ENCODE measurements at places on chromosomes 5 and 9.

- no peak for DNase-seq
Measured at GRCh38 chr5:173741729-173742431, 125.4 kb upstream of the BOD1 start.

DNA sequence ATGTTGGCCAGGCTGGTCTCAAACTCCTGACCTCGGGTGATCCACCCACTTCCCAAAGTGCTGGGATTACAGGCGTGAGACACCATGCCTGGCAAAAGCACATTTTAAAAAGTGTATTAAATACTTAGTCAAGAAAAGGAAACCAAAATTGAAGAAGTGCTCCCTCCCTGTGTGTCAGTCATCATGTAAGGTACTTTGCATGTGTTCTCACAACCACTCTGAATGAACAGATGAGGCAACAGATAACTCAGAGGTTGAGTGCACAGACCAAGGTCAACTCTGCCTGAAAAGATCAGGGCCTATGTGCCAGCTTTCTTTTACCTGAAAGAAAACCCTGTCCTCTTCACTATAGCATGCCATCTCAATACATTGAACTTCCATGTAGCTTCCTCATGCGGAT is 289.7 kb downstream of the MRPS30 start:
- no peak for DNase-seq

GRCh38 chr5:78056901-78057514 is 237.5 kb downstream of the AP3B1 start:
- no peak for DNase-seq

- peak; percentile 42 for DNase-seq
Measured at GRCh38 chr5:127875235-127876021, 172.2 kb downstream of the CCDC192 start.

- DNase-seq: no peak
Measured at GRCh38 chr5:22242532-22242931, 610.6 kb downstream of the CDH12 start.

GRCh38 chr9:124000161-124000783 is 11.3 kb upstream of the LHX2 start:
- no peak for DNase-seq

DNA sequence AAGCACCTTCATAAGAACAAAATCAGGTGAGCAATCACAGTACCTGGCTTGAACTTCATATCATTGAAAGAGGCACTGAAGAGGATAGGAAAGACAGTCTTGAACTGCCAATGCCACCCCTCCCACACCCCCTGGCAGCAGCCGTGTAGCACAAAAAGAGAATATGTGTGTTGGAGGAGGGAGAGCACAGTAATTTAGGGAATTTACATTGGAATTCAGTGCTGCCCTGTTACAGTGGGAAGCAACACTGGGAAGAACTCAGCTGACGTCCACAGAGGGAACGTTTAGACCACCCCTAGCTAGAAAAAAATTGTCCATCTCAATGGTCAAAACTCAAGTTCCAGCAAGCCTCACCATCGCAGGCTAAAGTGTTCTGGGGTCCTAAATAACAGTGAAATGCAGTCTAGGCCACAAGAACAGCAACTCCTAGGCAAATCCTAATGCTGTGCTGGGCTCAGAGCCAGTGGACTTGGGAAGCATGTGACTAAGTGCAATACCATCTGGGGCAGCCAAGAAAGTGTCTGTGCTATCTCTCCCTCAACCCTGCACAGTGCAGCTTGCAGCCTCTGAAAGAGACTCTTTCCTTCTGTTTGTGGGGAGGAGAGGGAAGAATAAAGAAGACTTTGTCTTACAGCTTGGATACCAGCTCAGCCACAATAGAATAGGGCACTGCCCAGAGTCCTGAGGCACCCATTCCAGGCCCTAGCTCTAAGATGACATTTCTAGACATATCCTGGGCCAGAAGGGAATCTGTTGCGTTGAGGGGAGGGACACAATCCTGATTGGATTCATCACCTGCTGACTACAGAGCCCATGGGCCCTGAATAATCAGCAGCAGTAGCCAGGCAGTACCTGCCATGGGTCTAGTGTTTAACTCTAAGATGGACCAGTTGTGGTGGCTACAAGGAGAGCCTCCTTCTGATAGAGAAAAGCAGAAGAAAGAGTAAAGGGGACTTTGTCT is 62.1 kb upstream of the VLDLR start:
- DNase-seq: peak; percentile 64

GRCh38 chr5:171872666-171873065 is 87.0 kb downstream of the SMIM23 start:
- no peak for DNase-seq

- no peak for DNase-seq
Measured at GRCh38 chr5:32805971-32806638, 95.0 kb downstream of the NPR3 start.

DNA sequence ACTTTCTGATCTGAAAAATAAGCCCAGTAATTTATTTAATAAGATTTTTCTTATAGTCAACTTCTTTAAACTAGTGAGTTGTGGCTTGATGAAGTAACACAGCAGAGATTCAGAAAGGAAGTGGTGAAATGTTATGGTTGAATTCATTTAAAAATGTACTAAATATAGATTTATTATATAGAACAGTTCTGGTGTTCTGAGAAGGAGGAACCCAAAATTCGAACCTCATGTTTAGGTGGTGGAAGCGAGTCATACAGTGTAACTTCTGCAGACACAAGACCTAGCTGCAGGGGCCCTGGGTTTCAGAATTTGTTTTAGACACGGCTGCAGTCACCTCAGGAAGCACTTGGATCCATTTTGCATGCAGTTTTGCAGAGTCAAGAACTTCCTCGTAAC is 188.2 kb downstream of the TRIO start:
- DNase-seq: no peak

GRCh38 chr5:2658881-2659470 is 92.5 kb downstream of the IRX2 start:
- no peak for DNase-seq

GRCh38 chr9:134358026-134358661 is 31.9 kb downstream of the RXRA start:
- no peak for DNase-seq

DNA sequence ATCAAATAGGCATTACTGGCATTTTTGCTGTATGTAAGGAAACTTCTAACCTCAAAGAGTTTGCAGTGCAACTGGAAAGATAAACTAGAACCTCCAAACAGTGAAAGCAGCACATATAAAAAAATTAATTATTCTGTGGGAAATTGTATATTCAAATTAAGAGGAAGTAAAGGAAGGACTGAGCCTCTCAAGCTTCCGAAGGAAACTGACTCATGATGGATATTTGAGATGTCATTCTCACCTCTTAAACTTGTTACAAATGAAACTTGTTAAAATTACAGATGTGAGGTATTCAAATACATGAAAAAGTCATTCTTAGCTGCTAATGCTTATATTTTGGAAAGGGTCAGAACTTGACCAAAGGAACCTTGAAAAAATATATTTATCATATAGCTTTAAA is 538.7 kb downstream of the PDE4D start:
- no peak for DNase-seq

GRCh38 chr9:136119061-136119882 is 597 bp upstream of the TMEM250 start:
- DNase-seq: no peak

- DNase-seq: no peak
Measured at GRCh38 chr5:11494340-11494739, 409.9 kb downstream of the CTNND2 start.

DNA sequence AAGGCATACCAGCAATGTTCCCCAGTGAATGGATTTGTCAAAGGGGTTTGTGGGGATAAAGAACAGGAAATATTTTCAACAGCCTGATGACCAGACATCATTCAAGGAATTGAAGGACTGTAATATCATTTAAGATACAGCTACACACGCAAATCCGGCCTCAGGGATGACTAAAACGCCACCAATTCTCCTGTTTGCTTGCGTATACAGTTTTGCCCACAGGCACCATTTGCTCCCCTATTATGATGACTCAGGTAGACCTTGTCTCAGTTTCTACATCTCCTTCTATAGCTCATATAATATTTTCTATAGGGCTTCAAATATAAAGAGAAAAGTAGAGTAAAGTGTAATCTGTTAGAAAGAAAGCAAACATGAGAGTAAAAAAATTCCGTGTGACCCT is 29.7 kb upstream of the ITGA1 start:
- DNase-seq: no peak

GRCh38 chr5:90381213-90381929 is 28.2 kb downstream of the CETN3 start:
- DNase-seq: no peak

GRCh38 chr5:175035882-175036533 is 311.6 kb downstream of the MSX2 start:
- no peak for DNase-seq

DNA sequence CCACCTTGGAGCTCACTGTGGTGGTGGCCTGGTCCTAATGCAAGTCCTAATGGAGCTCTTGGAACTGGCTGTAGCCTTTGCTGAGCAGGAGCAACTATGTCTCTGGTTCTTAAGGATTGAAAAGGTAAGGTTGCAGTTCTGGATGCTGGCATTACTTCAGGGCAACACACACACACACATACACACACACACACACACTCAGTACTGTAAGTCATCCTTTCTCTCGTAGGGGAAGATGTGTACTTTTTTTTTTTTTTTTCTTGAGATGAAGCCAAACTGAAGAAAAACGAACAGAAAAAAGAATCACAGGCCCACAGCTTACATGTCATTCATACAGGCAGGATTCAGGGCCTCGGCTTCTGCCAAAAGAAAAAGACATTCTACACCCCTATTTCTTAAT is 81.1 kb upstream of the RPS23 start:
- no peak for DNase-seq

DNA sequence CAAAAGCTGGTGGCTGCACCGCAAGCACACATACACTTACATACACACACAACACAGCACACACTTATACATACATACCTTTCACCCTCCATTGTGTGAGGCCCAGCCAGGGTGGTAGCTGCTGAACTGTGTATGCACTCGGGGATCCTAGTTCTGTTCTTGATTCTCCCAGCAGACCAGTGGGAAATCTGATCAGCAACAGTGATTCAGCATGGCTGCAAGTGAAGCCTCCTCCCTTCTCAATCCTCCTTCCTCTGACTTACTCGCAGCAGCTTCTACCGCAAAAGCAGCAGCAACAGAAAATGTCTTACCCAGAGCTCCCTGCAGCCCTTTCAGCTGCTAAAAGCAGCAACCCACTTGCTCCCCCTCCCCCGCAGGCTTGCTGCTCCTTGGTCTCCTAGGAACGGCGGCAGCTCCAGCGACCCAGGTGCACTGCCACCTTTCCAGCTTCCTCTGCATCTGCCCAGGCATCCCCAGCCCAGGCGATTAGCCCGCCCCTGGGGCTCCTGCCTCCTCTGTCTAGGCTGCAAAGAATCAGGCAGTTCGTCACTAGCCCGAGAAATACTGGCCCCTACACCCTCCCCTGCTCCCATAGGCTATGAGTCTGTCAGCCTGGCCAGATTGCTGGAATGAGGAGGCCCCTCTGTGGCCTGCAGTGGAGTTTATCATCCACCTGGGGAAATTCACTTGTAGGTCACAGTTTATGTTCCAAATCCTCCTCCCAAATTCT is at the start of gene KLHL3:
Gene KLHL3 (minus strand): TSS at position 535 of the 730 bp plus-strand sequence. CDS start 443 bp downstream, at position 92.
- peak; percentile 44 for DNase-seq

DNA sequence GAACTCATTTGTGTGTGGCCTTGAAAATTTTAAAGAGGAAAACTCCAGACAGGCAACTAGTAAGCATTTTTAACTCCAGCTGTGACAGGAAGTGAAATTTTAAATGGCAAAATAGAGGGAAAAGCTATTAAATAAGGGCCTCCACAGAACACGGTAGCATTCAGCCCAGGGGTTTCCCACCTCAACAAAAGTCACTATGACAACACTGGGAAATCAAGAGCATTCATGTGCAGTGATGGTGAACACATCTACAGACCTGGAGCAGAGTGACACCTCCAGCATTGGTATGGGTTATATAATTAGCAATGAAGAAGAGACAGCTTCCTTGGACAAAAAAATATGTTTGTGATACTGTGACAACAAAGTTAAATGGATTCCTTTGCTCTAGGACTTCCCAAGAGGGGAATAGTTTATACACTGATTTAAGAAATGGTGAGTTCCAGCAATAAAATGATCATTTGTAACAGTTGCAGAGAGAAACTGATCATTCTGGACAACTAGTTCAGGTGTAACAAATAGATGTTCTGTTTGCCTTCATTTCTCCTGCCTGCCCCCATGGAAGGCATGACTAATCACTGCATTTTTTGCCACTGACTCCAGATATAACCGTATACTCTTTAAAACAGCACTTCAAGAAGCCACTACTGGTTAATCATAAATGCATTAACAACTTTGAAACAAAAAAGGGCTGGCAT is 93.3 kb upstream of the SLC44A1 start:
- no peak for DNase-seq

DNA sequence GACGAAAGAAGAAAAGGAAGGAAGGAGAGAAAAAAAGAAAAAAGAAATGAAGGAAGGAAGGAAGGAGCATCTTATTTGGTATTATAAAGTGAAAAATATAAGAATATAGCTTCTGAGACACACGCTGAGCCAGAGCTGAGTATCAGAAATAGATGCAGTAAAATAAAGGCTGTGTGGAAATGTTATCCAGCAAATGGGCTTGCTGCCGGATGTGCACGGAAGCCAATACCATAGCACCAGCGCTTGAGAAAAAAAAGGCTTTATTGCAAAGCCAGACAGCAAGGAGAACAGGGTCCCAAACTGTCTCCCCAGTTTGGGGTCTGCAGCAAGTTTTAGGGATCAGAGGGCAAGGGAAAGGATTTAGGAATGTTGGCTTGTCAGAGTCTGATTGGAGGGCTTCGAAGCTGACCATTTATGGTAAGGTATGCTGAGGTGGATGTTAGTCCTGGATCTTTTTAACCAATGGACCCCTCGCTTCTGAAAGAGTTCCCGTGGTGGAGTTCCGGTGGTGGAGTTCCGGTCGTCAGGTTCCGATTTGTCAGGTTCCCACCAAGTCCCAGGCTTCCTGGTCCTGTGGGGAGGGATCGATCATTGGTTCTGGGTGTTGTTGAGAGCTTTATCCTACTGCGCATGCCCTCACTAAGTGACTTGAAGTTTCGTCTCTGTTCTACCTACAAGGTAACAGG is 70.4 kb downstream of the SFXN1 start:
- DNase-seq: no peak

GRCh38 chr5:79107020-79107796 is 4.4 kb upstream of the BHMT start:
- DNase-seq: no peak

Data from ureter (tissue), 1 donor.